ENCODE measurements at places on chromosomes 4 and X. TPM values are rescaled to one million over a fixed set of nuclear protein-coding genes. Genes with fewer than 3 reads are reported as not detected.

TMEM47 gene
- total RNA-seq = 11.5 TPM

DNA sequence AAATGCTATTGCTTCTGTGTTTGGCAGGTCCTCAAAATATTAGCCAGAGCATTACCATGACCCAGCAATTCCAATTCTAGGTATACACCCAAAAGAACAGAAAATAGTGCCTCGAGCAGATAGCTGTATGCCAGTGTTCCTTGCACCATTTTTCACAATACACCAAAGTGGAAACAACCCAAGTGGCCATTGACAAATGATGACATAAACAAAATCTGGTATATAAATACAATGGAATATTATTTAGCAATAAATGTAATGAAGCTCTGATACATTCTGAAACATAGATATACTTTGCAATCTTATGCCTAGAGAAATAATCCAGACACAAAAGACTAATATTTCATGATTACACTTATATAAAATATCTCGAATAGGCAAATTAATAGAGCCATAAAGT, 451.8 kb upstream of the PCDH7 start:
- no peak for DNase-seq

ZBED1 gene
- 31.0 TPM for total RNA-seq

CHRDL1 gene
- total RNA-seq = 11.4 TPM

All from esophagus squamous epithelium (tissue), 5 donors.